CD8-positive, alpha-beta memory T cell (primary cell): ENCODE measurements at places on chromosomes 12 and 14.

DNA sequence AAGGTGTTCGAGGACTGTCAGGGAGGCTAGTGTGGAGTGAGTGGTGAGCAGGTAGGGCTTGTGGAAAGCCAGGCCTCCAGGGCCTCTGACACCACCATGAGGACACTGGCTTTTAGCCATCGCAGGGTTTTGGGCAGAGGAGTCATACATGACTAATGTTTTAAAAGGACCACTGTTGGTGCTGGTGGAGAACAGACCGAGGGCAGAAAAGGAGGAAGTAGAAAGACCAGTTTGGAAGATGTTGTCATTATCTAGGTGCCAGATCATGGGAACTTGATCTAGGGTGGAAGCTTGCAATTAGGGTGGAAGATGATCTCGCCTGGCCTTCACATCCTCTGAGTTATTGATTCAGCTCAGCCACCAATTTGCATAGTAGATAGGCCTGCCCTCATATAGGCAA, 144.2 kb downstream of the C12orf75 start:
- no peak for DNase-seq

GRCh38 chr12:6386491-6386890, 2.5 kb downstream of the LTBR start:
- DNase-seq: no peak

- no peak for DNase-seq
Observed at GRCh38 chr14:89399594-89400068, 17.4 kb downstream of the FOXN3 start.

GRCh38 chr12:57745485-57745881, 644 bp downstream of the TSPAN31 start:
- peak; percentile 45 for DNase-seq

DNA sequence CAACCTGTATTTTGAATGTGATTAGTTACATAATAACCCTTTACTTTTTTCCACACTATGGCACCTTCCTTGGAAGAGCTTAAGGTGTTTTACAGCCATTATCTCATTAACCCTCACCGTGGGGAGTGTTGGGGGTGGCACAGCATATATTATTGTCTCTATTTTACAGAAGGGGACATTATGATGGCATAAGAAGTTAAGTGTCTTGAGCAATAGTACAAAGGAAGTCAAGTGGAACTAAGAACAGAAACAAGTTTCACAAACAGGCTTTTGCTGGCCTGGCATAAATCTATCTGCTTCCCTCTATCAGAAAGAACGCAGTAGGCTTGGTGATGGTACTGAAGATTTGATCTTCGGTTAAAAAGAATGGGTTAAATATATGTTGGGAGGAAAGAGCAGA, 169.7 kb upstream of the OTX2 start:
- DNase-seq: no peak

GRCh38 chr14:80393766-80394165, 182.5 kb upstream of the DIO2 start:
- no peak for DNase-seq

- no peak for DNase-seq
Observed at GRCh38 chr14:96461950-96462798, 40.0 kb upstream of the PAPOLA start.

- no peak for DNase-seq
Observed at GRCh38 chr12:108964371-108965352, 56.2 kb downstream of the SVOP start.

- DNase-seq: no peak
Observed at GRCh38 chr14:68853749-68854148, 60.9 kb upstream of the ZFP36L1 start.

GRCh38 chr14:99123208-99123870, 148.7 kb downstream of the BCL11B start:
- DNase-seq: no peak

GRCh38 chr14:79166171-79166570, 996.0 kb downstream of the NRXN3 start:
- DNase-seq: no peak

GRCh38 chr12:67424784-67425183, 155.6 kb downstream of the CAND1 start:
- no peak for DNase-seq

DNA sequence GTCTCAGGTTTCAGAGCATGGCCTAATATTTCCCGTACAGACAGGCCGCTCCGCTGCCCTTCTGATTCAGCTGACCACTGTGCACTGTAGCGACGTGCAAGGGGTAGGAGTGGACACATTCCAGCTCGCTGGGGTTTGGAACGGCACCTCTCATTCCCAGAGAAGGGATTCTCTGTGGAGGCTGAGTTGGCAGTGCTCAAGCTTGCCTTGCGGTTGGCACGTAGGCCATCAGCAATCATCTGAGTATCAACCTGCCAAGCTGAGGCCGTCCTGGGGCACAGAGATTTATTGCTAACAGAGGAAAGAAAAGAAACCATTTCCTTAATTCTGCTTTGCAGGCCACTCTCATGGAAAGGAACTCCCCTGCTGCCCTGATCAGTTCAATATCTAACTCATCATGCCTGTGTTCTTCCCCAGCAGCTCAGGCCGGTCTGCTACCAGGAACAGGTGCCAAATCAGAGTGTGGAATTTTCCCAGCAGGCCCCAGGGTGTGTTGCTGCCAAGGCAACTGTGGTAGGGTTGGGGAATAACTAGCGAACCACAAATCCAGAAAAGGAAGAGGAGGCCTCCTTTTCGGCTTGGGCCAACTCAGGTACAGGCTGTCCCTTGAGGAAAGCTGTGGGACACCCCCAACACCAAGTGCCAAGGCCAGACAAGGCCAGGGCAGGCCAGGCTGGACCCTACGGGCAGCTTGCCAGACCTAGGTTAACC, 92.5 kb downstream of the SSPN start:
- DNase-seq: no peak

DNA sequence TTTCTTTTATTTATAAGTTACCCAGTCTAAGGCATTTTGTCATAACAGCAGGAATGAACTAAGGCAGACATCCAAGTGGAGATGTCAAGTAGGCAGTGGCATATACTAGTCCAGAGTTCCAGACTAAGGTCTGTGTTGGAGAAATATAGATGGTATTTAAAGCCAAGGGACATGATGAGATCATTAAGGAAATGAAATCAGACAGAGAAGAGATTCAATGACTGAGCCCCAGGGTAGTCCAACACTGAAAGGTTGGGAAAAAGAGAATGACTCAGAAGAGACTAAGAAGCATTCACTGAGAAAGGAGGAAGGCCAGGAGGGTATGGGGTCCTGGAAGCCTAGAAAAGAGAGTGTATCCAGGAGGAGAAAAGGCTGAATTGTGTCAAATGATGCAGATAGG, 442.2 kb upstream of the CCDC196 start:
- no peak for DNase-seq

GRCh38 chr12:52037248-52037861, 13.9 kb upstream of the NR4A1 start:
- no peak for DNase-seq

GRCh38 chr14:94390372-94391086, 2.1 kb upstream of the SERPINA1 start:
- DNase-seq: no peak

DNA sequence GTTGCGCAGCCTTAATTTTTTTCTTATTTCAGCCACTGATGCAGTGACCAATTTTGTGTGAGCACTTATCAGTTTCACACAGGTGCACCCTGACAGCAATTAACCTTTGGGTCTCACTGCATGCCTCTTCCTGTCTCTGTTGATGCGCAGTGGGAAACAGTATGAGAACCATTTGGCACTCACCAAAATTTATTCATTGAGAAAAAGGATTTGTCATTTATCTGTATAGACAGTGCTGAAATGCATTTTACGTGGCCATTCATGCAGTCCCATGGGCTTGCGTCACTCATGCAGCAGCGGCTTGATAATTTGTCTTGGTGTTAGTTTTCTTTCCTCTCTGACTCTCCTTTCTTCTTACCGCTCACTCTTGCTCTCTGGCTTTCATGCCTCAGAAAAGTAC, 157.5 kb downstream of the C12orf75 start:
- DNase-seq: no peak

GRCh38 chr14:64725879-64726584, 21.8 kb downstream of the PLEKHG3 start:
- DNase-seq: no peak

GRCh38 chr12:110906083-110906482, 14.3 kb downstream of the MYL2 start:
- no peak for DNase-seq

DNA sequence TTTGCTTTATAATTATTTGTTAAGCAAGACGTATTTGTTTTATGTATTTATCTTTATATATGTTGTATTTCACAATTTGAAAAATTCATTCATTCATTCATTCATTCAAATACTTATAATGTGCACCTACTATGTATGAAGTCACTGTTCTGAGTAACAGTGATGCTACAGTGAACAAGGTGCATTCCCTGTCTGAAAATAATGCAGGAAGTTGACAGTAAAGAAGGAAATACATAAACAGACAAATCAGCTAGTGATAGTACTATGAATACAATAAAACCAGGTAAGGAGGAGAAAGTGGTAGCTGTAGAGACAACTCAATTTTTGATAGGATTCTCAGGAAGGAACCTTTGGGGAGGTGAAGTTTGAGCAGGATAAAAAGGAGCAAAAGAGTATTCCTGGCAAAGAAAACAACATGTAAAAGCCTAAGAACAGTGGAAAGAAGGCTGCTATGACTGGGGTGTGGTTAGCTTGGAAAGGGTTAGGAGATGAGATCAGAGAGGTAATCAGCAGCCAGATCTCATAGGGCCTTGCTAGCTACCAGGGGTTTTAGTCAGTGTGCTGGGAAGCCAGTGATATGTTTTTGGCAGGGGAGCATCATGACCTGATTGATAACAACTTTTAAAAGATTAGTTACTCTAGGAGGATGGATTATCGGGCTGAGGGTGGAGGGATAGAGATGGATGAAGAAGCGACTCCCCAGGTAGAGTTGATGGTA, 17.4 kb downstream of the BICDL1 start:
- DNase-seq: no peak

- peak; percentile 46 for DNase-seq
Observed at GRCh38 chr14:93962701-93963601, 13.4 kb downstream of the ASB2 start.

DNA sequence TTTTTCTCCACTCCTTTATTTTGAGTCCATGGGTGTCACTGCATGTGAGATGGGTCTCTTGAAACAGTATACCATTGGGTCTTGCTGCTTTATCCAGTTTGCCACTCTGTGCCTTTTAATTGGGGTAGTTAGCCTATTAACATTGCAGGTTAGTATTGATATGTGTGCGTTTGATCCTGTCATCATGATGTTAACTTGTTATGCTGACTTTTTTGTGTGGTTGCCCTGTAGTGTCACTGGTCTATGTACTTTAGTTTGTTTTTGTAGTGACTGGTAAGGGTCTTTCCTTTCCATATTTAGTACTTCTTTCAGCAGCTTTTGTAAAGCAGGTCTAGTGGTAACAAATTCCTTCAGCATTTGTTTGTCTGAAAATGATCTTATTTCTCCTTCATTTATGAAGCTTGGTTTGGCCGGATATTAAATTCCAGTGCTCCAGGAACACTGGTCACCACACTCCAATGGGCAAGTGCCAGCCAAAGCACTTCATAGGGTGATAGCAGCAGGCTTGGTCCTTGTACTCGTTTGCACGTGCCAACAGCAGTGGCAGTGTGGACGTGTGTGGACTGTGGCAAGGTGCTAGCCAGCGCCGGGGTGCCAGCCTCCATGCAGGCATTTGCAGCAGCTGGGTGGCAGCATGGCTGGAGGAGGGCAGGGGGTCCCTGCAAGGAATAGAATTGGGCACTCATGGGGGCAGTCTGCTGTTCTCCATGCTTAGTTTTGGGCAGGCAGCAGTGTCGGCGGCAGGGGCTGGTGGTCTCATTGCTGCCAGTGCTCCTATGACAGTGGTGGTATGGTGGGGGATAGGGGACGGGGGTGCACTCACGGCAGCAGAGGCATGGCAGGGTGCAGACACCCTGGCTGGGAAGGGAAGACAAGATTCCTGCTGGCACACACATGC, 53.5 kb downstream of the FRS2 start:
- DNase-seq: no peak
